ENCODE measurements at places on chromosomes 2 and 18.
A peak's percentile ranks its signal among the peaks of the same experiment; 100 is the strongest.

DNA sequence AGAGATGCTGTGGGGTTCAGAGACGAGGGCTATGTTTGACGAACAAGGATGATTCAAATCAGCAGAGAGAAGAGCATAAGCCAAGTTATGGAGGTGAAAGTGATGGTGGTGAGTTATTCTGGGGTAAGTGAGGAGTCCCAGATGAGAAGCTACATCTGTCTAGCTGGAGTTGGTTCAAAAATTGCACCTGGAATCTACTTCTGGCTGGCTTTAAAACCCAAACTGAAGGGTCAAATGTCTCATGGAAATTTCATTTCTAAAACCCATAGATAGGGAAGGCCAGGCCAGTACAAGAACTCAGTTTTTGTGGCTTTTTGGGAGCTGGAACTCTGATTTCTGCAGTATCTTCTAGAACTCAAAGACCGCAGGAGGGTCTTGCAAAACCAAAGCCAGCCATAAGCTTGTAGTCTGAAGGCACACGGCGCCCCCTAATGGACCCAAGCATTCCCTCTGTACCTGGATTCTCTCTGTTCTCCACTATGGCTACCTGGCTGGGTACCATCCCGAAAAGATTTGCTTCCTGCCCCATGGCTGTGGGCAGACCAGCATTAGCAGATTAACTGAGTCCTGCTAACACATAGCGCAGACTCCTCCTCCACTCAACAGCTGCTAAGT is 229.1 kb upstream of the SLC14A2 start:
- peak; percentile 3 for DNase-seq

- DNase-seq = no peak
Measured at GRCh38 chr2:37585295-37585908, 86.0 kb downstream of the CDC42EP3 start.

GRCh38 chr2:72457801-72458516 is 310.3 kb upstream of the CYP26B1 start:
- DNase-seq = no peak

- no peak for DNase-seq
Measured at GRCh38 chr2:149184991-149185390, 145.4 kb upstream of the LYPD6 start.

DNA sequence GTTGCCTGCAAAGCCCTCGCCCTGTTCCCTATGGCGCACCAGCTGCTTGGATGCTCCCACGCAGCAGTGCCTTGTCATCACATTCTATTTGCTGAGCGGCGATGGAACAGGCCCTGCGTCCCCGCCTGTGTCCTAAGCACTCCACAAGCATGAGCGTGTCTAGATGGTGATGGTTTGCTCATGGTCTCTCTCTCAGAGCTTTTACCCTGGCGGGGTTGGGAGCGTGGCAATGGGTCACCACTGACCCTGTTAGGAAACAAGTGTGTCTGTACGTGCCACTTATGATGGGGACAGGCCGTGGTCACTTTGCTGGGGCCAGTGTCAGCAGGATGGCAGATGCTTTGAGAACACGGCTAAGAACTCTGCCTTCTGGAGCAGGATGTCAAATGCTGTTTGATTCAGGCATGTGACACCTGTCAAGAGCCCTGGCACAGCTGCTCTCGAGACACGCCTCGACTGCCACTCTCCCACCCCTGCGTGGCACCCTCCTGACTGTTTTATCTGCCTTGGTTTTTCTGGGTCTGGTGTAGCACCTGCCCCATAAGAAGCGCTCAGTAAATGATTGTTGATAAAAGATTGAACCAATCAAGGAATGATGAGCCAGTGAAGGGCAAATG is 44.2 kb downstream of the RRM2 start:
- no peak for DNase-seq

Data from SW480 (cell line).